ENCODE measurements at places on chromosomes 1 and 21.
A peak's percentile ranks its signal among the peaks of the same experiment; 100 is the strongest.

GRCh38 chr1:107460035-107460434, 319.2 kb downstream of the NTNG1 start:
- DNase-seq: no peak

DNA sequence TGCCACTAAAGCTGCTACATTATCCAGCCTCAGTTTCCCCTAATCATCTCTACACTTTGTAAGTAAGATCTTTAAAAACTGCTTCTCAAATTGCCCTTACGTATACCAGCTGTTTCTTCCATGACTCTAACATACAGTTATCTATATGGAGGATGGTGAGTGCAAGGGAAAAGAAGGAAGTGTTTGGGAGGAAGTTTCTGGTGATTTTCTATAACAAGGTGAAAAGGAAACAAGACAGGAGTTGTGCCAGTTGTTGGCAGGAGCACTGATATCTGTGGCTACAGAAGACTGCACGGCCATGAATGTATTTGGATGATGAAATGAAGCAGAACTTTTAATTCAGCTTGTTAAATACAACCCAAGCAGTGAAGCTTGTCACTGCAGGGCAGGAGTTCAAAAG, 32.3 kb upstream of the NHLH2 start:
- no peak for DNase-seq

DNA sequence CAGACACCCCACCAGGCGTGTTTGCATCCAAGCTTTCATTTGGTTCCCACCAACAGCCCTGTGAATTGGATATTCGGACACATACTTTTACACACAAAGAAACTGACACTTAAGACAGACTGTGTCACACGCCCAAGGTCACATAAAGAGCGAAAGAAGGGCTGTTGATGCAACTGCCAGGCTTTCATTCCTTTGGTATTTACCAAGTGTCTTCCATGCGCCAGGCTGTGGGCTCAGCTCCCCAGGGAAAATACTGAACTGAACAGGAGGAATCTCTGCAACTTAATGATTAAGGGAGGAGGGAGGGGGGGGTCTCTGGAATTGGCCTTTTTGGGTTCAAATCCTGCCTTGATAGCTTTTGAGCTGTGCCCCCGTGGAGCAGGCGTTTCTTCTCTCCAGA, 122.8 kb downstream of the ACTL8 start:
- peak; percentile 9 for DNase-seq

DNA sequence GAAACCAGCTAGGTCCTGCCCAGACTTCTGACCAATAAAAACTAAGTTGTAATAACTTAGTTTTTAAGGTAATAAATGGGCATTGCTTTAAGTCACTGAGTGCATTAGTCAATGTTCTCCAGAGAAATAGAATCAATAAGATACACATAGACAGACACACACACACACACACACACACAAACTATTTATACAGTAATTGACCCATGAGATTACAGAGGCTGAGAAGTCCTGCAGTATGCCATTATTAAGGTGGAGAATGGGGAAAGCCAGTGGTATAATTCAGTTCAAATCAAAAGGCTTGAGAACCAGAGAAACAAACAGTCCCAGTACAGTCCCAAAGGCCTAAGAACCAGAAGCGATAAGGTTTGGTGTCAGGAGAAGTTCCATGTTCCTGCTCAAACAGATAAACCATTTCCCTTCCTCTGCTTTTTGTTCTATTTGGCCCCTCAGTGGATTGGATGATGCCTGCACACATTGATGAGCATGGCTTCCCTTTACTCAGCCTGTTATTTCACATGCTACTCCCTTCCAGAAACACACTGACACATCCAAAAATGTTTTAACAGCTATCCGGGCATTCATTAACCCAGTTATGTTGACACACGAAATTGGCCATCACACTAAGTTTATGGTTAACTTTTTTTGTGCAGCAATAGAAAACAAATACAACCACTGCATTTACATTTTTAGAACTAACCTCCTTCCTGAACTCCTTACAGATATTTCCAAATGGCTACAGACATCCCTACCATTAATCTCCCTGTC, 828.2 kb upstream of the NCAM2 start:
- no peak for DNase-seq

DNA sequence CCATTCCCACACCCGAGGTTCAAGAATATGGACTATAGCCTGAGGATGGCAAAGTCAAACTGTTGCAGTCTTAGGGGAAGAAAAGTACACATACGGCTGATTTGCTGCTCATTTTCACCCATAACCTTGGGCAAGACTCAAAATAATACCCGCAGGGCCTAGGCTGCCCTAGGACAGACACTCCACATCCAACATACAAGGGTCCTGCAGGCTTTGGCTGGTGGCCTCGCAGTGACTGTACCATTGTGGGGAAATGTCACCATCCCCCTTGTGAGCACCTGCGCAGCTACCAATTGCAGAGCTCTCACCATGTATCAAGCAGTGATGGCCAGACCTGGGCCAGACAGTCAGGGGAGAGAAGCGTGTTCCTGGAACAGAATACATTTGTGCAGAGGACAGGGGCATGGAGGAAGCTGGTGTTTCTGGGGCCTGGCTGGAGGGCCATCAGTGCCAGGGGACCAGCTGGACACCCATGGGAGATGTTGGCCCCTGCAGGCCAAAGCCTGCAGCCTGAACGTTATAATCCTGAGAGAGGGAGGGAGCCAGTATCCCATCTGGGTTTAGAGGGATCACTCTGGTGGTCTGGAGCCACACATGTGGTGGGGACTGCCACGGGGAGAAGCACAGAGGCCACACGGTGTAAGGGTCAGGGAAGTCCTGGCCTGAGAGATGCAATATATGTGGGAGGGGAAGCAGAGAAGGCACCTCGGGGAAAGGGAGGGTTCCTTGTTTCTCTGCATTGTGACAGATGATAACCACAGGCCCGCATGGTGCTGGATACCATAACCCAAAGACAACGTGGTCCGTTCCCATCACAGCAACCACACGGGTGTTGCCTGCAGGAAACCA, 101.2 kb downstream of the GLIS1 start:
- no peak for DNase-seq

DNA sequence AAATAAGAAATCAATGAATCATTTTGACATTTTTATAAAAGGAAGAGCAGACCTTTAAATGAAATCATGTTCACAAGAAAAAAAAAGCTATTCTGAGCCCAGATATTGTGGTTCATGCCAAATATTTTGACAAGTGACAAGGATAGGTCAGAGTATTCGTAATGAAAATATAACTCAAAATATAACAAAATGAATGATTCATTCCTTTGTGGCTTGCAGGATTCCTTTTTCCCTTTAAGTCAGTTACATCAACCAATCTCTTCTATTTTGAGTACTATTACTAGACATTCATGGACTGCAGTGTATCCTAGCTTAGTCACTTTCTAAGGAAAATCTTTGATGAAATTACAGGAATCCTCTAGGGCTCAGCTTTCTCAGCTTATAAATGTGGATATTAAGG, 188.7 kb downstream of the COL11A1 start:
- no peak for DNase-seq

DNA sequence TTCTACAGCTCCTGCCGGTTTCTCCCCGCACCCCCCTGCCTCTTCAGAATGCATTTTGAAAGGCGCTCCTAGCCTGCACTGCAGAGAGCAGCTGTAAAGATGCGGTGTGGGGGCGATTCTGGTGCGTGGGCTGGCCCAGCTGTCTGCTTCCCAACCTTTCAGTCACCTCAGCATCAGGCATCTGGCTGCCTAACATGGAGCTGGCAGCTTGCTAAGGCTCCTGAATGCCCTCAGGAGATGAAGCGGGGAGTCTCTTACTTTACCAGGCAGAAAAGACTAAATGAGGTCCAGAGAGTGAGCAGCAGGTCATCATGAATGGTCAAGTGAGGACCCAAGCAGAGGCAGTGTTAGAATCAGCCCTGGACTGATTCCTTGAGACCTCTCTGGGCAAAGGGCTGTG, 8.7 kb downstream of the IER5 start:
- DNase-seq: no peak

DNA sequence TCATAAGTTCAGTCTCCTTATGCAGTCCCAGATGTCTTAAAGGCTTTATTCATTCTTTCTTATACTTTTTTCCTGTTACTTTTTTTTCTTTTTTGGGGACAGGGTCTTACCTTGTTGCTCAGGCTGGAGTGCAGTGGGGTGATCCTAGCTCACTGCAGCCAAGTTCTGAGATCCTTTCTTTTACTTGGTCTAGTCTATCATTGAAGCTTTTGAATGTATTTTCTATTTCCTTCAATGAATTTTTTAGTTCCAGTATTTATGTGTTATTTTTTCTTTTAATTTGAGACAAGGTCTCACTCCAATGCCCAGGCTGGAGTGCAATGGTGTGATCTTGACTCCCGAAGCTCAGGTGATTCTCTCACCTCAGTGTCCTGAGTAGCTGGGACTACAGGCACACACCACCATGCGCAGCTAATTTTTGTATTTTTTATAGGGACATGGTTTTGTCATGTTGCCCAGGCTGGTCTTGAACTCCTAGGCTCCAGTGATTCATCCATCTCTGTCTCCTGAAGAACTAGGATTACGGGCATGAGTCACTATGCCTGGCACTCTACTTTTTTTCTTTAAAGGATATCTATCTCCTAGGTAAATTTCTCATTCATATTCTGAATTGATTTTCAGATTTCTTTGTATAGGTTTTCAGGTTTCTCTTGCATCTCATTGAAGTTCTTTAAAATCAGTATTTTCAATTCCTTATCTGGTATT, 26.1 kb upstream of the GTF2B start:
- DNase-seq: no peak

DNA sequence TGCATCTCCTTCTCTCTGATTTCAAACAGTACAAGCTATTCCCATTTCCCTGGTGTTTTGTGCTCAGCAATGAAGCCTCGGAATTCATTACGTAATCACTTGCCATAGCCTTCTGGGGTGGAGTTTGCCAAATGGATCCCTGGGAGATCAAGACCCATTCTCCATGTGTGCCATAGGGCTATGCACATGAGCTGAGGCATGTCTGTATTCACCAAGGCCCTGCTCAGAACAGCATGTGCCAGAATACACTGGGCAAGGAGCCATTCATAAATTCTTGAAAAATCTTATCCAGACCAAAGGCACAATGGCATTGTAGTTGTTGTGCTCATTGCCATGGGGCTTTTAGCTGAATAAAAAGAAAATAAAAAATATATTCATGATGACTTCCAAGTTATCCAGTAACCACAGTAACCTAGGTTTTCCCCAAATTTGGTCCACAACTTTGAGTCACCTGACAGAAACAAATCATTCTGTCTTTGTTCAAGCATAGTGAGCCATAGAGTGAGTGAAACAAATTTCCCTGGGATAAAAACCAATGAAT, 53.0 kb downstream of the CRB1 start:
- DNase-seq: no peak

DNA sequence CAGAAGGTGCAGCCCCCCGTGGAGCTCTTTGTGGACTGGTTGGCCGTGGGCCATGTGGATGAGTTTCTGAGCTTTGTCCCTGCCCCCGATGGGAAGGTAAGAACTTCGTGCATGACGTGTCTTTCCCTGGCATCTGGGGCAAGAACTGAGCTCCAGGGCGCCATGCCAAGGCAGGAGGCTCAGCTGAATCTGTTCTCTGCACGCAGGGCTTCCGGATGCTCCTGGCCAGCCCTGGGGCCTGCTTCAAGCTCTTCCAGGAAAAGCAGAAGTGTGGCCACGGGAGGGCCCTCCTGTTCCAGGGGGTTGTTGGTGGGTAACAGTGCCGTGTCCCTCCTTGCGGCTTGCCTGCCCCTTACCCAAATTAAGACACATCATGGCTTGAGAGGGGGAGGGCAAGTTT, 27.7 kb downstream of the PADI3 start:
- no peak for DNase-seq

GRCh38 chr1:33170351-33171274, 11.2 kb downstream of the TRIM62 start:
- peak; percentile 38 for DNase-seq

DNA sequence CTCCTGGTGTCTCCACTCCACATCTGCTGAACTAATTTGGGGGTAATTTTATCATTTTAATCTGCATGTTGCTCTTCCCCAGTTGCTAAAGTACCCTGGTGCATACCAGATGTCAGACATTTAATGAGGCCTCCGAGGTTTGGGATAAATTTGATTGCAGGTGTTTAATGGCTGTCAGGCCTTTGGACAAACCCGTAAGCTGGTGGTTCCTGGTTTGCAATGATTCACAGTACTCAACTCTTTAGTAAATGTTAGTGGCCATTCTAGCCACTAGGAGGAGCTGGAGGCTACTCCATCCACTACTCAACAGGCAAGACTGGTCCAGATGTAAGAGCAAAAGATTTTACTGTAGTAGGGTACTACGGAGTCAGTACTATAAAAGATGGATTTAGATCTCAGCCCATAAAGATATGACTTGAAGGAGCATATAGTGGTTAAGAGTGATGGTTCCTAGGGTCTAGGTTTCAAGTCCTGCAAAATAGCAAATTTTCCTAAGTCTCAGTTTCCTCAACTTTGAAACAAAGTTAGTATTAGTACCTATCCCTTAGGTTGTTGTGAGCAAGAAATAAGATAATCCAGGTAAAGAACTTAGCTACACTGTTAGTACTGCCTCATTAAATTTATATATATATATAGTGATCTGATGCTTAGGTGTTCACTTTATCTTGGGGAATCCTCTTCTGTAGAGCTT, 132.8 kb downstream of the SNX7 start:
- no peak for DNase-seq

GRCh38 chr21:43325968-43326715, 100.8 kb downstream of the SIK1 start:
- no peak for DNase-seq

Measured in ecto neural progenitor cell (in vitro differentiated cells).